Cardiac muscle cell (in vitro differentiated cells and primary cell): ENCODE measurements at places on chromosomes 1 and 21. TPM values are rescaled to one million over a fixed set of nuclear protein-coding genes. Genes with fewer than 3 reads are reported as not detected.

ACBD6 gene
- 63.9 and 72.2 TPM in 2 replicates for polyA plus RNA-seq

AKR7A3 gene
- polyA plus RNA-seq = 0.26 and 0.96 TPM in 2 replicates

TMPRSS3 gene
- not detected in 2 replicates for polyA plus RNA-seq

KAZN gene
- 17.5 and 21.5 TPM in 2 replicates for polyA plus RNA-seq

ATG4C gene
- 14.7 and 17.7 TPM in 2 replicates for polyA plus RNA-seq

RHOU gene
- polyA plus RNA-seq = 0.79 and 2.3 TPM in 2 replicates

DEPDC1 gene
- polyA plus RNA-seq = 4.9 and 29.8 TPM in 2 replicates

CFAP74 gene
- 0.65 and 1.7 TPM in 2 replicates for polyA plus RNA-seq

ITLN1 gene
- 0.34 TPM in 1 of 2 replicates, not detected in the other for polyA plus RNA-seq

FNBP1L gene
- polyA plus RNA-seq = 12.3 TPM in 2 replicates

RAB25 gene
- 2.1 and 2.4 TPM in 2 replicates for polyA plus RNA-seq

GJA9 gene
- not detected in 2 replicates for polyA plus RNA-seq

FOXO6 gene
- 10.7 and 18.6 TPM in 2 replicates for polyA plus RNA-seq

DPT gene
- polyA plus RNA-seq = not detected in 2 replicates

TOR3A gene
- 21.4 and 29.5 TPM in 2 replicates for polyA plus RNA-seq

PKNOX1 gene
- polyA plus RNA-seq = 10.5 and 15.1 TPM in 2 replicates

ALPL gene
- 0.21 and 0.77 TPM in 2 replicates for polyA plus RNA-seq

BSND gene
- not detected in 2 replicates for polyA plus RNA-seq

RFX5 gene
- polyA plus RNA-seq = 51.3 and 52.4 TPM in 2 replicates

ETV3L gene
- not detected in 2 replicates for polyA plus RNA-seq

CD52 gene
- polyA plus RNA-seq = 2.0 and 3.3 TPM in 2 replicates

ABCD3 gene
- 30.6 and 30.8 TPM in 2 replicates for polyA plus RNA-seq

C1orf210 gene
- not detected in 2 replicates for polyA plus RNA-seq

HSD11B1 gene
- polyA plus RNA-seq = 1.1 TPM in 1 of 2 replicates, not detected in the other

BGLAP gene
- polyA plus RNA-seq = 0.32 and 1.8 TPM in 2 replicates

LORICRIN gene
- 0.19 TPM in 1 of 2 replicates, not detected in the other for polyA plus RNA-seq

CHIT1 gene
- not detected in 2 replicates for polyA plus RNA-seq

CACHD1 gene
- 41.3 and 56.4 TPM in 2 replicates for polyA plus RNA-seq

ARMH1 gene
- 2.8 and 9.0 TPM in 2 replicates for polyA plus RNA-seq

TMEM125 gene
- 2.0 and 2.7 TPM in 2 replicates for polyA plus RNA-seq

FAM43B gene
- polyA plus RNA-seq = 3.7 and 7.6 TPM in 2 replicates

CRNN gene
- polyA plus RNA-seq = not detected in 2 replicates

KCNK2 gene
- not detected in 2 replicates for polyA plus RNA-seq

PROX1 gene
- polyA plus RNA-seq = 10.1 and 21.8 TPM in 2 replicates

NUP210L gene
- not detected in 2 replicates for polyA plus RNA-seq

TBX15 gene
- polyA plus RNA-seq = not detected in 2 replicates

ATP6V0B gene
- 263 and 316 TPM in 2 replicates for polyA plus RNA-seq

FALEC gene
- polyA plus RNA-seq = 4.7 and 6.2 TPM in 2 replicates

SPRR1B gene
- not detected in 2 replicates for polyA plus RNA-seq

FAM72A gene
- 3.4 and 17.6 TPM in 2 replicates for polyA plus RNA-seq

NPHS2 gene
- polyA plus RNA-seq = not detected in 2 replicates

APOBEC4 gene
- polyA plus RNA-seq = 0.42 TPM in 1 of 2 replicates, not detected in the other
